ENCODE measurements at places on chromosomes 2 and 18.

GRCh38 chr2:211494085-211494484 is 937.7 kb downstream of the CPS1 start:
- DNase-seq, result no peak

DNA sequence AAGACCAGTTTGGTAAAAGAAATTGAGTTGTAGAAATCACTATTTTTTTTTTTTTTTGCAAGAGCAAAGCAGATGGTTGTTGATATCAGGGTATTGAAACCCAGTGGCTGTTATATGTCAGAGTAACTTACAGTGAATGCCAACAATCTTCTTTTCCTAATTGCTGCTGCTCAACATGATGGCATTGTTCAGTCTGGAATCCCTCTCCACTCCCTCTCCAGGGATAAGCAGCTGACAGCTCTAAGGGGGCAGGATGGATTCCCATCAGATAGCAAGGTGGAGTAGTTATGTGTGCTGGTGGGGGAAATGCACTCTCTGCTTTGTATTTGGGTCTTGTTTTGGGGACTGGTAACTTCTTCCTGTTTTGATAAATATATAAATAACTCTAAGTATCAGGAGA is 200.0 kb downstream of the PIK3C3 start:
- no peak for DNase-seq

GRCh38 chr2:2326068-2327040 is 4.7 kb downstream of the MYT1L start:
- DNase-seq, result no peak

- DNase-seq, result no peak
Observed at GRCh38 chr18:62085756-62086155, 101.1 kb downstream of the PIGN start.

DNA sequence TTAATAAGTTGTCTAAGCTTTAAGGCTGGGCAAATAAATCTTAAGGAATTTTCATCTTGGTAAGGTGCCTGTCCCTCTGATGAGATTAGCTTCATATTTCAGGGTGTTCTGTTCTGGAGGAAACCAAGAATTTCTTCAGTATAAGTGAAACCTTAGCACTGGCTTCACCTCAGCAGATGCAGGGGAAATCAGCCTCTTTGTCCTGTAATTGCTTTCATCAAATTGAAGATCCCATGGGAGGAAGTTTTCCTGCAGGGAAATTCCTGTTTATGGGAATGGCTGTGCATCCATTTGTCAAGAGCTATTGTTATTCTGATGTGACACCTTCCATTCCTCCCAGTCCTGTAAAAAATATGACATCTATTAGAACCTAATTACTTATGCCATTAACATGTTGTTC is 174.5 kb downstream of the PTPRM start:
- no peak for DNase-seq

DNA sequence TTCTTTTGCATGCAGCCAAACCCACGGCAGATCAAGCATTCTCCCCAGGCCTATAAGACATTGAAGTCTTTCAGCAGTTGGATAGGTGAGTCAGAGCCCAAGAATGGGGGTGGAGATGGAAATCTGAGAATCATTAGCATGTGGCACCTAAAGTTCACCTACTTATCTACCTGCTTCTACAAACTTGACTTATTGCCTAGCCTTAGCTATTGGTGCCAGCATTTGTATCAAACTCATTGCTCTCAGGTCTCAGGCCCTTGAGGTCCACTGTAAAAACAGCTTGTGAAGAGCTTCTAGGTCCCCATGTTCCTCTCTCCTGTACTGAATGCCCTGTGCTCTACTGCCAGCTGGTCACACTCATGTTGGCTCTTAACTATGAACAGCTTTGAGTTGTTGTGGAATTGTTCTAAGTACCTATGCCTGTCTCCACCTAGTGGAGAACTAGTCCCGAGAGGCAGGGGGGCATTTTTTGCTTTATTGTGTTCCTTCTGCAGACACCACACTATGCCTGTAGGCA is 278.4 kb upstream of the SPRED2 start:
- peak; percentile 5 for DNase-seq

DNA sequence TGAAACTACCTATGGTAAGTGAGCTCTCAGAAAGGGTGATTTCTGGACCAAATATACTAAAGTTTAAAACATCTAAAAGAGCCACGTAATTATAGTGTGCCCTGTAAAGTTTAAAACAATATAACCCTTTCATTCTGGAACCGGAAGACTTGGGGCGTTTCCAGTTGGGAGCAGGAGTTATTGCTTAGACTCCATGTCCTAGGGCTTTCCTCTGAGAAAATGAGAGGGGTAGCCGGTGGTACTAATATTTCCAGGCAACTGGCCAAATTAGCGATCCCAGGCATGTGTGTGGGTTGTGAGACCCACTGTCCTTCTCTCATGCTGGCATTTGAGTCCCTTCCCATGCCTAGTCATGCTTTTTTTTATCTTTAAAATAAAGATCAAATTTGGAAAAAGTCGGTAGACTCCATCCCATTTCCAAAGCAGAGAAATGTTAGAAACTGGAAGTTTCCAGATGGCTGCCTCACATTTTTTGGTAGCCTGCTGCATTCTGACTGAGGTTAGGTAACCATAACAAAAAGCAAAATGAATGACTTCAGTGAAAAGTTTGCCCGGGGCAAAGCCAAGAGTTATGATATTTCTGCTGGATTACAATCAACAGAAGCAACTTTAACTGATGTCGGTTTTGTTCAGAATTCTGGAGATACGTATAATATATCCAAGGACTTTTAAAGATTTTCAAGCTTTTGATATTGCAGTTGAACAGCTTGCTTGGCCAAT is 227.4 kb downstream of the SS18 start:
- no peak for DNase-seq

DNA sequence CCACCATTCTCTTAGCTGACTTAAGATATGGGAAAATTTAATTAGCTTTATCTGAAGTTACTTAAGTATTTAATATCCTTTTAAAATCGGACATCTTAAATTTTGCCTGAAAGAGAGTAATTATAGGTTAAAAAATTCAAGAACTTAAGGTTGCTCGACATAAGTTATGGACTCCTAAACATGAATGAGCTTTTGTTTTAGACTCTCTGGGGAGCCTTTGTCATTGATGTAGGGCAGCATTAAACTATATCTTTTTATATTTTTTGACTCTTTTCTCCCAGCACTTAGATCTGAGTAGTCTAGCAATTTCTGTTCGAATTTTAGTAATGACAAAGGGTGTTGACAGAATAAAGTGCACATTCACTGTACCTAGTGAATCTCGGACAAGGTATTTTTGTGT is 4.7 kb downstream of the PHLPP1 start:
- DNase-seq, result no peak

- no peak for DNase-seq
Observed at GRCh38 chr2:169468841-169469240, 10.5 kb upstream of the BBS5 start.

- DNase-seq, result no peak
Observed at GRCh38 chr2:175396696-175397095, 215.2 kb upstream of the ATP5MC3 start.

DNA sequence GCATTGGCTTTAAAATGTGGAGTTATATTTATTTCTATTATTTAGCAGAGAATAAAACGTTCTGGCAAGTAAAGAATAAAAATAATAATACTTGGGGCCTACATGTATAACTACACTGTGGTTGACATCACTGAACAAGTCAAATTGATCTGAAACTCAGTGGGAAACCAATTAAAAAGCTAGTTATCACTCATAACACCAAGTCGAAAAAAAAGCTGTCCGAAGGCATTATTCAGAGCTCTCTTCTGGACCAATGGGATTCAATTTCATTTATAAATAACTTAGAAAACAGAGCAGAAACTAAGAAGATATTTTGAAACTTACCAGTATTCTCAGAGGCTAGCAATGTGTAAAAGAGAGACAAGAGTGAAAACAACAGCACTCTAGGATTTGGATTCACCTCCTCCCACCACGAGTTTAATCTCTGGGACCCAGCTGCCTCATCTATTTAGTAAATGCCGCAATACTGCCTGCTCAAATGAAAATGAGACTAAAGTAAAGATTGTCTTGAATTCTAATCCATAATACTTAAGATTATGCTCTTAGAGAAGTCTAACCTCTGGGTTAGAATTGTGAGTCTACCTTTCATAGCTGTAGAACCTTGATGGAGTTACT is 128.4 kb downstream of the NBAS start:
- no peak for DNase-seq

GRCh38 chr2:106843910-106844250 is 42.1 kb downstream of the ST6GAL2 start:
- no peak for DNase-seq

DNA sequence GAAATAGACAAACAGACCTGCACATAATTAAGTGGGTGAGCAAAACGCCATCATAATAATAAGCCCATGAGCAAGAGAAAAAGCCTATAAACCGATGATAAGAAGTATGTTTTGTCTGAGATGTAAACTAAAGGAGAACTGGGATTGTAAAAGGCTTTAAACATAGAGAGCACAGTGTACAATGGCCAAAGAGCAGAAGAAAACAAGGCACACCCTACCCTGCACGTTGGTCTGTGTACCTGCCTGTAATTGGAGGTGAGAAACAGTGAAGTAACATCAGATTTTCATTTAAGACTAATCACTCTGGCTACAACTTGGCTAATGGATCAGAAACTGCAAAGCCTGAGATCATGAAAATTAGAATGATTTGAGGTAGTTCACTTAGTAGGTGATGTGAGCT is 1094.7 kb upstream of the GYPC start:
- no peak for DNase-seq

- peak; percentile 31 for DNase-seq
Observed at GRCh38 chr2:127128445-127128904, 21.5 kb upstream of the BIN1 start.

- no peak for DNase-seq
Observed at GRCh38 chr2:160976797-160977196, 183.4 kb upstream of the TANK start.

DNA sequence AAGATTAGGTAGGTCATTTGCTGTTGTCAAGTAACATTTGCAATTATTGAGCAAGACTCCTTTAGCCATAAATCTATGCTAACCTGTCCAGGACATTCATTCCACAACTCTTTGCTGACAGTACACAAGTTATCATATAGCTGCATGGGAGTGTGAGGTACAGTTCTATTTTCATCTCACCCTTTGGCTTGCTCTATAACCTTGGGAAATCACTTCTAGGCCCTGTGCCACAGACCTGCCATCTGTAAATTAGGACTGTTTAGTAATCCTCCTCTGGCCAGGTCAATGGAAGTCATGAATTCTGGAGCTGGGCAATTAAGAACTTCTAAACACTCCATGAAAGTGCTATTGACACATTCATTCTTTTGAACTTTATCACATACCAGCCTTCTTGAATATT is 34.6 kb upstream of the PAIP2B start:
- DNase-seq, result no peak

DNA sequence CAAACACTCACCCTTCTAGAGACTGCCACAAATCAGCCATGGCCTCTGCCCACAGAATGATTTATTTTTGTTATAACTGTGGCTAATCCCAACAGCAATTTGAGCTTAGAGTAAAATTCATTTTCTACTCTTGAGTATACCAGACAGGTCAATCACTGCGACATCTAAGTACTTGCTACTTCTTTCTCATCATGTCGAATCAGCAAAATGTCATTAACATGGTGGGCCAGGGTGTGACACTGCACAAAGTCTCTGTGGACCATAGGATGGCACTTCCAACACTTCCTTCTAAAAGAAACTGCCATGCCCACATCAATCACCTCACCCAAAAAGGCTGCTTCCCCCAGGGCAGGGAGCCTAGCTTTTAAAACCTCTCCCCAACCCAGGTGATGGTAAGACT is 64.4 kb downstream of the KCNG3 start:
- DNase-seq, result no peak

DNA sequence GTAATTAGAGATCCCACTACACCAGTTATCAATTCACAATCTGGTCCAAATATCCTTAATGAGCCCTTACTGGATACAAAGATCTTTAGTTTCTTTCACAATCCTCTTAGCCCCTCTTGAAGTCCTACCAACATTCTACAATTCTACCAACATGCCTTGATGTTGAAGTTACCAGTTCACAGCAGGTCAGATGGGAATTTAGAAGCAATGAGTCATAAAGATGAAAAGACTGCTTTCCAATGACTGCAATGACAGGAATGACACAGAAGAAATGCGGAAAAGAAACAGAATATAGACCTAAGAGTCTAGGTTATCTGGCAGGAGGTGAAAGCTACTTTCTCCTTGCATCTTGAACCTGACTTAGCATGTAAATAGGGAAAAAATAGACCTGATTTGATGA is 24.5 kb downstream of the RTTN start:
- DNase-seq, result no peak

- DNase-seq, result peak; percentile 88
Observed at GRCh38 chr2:66481100-66481549, 46.2 kb downstream of the MEIS1 start.

GRCh38 chr18:50441016-50441415 is 66.2 kb downstream of the SKA1 start:
- no peak for DNase-seq

DNA sequence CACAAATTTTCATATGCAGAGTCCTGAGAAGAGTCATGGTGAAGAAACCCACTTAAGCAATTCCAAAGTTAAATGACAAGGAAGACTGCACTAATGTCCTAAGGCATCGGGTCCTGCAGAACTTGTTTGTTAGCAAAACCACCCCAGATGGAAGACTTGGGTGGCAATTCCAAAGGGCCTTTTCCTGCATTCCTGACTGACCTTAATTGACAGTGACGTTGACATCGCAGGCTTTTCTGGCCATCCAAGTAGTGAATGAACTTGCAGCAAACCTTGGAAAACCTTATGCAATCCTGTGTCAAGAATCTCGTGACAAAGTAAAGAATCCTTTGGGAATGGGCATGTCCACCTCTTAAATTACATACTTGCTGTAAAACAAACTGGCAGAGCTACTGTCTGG is 112.5 kb upstream of the SH3BP4 start:
- no peak for DNase-seq

- no peak for DNase-seq
Observed at GRCh38 chr2:241547781-241548450, 10.6 kb upstream of the BOK start.

GRCh38 chr2:126656431-126657147 is 631 bp downstream of the GYPC start:
- DNase-seq, result peak; percentile 56

DNA sequence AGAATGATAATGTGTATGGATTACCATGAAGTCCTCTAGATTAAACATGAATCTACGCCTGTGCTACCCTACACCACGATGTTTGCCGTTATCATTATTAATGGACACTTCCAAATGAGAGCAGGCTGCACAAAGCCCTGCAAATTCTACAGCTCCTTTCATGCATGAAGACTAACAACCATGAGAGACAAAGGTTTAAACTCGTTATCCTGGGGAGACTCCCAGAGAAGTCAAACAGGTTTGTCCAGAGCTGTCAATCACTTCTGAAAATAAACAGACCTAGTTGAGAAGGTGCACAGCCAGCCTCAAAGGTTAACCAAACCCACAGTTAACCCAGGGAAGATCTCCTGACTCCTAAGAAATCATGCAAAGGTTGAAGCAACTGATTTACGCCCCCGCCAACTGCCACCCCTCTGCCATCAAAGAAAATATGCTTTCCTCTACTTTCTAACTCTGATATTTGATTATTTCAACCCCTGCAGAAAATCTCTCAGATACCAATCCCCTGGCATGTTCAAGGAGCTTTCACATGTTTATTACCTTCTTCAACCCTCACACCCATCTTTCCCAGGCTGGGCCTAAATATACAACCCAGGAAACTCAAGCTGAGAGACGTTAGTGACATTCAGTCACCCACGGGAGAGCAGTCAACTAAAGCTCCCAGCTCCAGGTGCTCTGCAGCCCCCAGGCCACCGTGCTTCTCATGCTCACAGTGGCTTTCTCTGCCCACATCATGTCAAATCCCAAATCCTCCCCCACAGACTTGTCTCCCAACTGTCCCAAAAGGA is 35.9 kb downstream of the MYO5B start:
- DNase-seq, result no peak

GRCh38 chr18:66222174-66222573 is 381.7 kb downstream of the CDH19 start:
- DNase-seq, result no peak

- DNase-seq, result no peak
Observed at GRCh38 chr18:37391698-37392548, 173.7 kb downstream of the CELF4 start.

All from cardiac muscle cell (in vitro differentiated cells and primary cell).